ENCODE measurements at places on chromosomes 2 and 18.

DNA sequence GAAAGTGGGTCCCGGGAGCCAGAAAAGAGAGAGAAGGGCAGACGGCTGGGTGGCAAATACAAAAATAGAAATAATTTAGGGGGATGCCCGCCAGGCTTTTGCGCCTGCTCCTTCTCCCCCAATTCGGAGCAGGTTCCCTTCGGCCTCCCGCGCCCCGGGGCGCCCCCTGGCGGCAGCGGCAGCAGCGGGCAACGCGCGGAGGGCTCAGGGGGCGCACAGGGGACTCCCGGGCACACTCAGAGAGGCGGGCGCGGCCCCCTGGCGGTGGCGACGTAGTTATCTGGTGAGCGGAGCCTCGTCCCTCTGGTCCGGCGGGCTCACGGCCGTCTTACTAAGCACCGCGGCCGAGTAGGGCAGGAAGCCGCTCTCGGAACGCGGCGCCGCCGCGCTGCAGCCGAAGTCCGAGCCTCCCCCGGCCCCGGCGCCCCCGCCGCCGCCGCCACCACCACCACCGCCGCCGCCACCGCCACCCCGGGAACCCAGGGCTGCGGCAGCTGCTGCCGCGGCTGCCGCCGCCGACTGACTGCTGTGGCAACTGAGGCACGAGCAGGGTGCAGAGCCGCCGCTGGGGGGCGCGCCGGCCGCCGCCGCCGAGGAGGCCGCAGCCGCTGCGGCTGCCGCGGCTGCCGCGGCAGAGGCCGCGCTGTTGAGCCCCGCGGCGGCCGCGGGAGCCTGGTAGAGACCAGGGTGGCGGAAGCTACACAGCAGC lies 3.8 kb downstream of the EVX2 start:
- DNase-seq: peak; percentile 45

DNA sequence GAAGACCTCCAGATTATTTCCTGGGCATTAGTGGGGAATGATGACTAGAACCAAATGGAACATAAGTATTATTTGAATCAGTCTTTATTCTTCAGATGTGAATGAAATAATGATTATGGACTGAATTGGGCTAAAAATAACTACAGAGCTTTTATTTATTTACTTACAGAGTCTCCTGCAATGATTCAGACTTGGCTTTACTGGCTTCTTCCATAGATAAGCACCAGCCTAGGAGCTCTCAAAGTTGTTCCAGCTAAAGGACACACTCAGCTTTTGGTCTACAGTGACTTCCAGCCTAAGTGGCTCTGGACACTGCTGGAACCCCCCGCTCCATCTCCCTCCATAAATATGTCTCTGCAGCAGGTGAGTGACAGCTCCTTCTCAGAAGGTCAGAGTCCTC lies 24.3 kb upstream of the ARHGAP25 start:
- no peak for DNase-seq

DNA sequence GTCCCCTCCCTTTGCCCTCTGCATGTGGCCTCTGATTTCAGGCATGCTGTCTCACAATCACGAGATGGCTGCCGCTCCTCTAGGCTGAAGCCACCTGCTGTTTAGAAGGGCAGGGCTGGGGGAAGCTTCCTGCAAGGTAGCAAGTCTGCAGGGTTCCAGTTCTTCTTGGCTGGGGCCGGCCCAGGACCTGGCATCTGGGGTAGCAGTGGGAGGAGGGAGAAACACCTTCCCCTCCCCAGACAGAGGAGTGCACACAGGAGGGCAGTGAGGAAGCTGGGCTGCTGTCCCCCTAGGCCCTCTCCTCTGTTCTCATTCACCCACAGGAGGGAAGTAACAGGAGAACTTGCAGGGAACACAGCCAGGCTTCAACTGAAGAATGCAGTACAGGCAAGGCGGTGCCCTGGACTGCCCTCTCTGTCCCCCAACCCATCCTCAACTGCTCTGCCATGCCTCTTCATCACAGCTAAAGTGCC lies 345.9 kb upstream of the HS6ST1 start:
- DNase-seq: no peak

DNA sequence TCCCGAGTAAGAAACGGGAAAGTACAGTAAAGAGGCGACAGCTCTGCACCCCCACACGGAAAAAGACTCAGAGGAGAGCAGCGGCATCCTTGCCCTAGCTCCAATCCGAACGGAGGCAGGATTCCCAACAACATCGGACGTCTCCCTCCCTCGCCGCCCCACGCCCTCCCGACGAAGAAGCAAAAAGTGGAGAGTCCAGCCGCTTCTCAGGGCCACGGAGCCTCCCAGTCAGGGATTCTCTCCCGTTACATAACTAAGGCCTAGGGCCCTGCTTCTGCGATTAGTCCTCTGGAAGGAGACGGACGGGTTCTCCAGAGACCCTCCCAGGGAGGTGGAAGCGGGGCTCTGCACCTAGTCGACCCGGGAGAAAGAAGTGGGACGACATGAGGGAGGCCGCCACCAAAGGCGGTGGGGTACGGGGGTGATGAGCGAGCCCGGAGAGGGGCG lies 587 bp downstream of the SUMO1 start:
- DNase-seq: peak; percentile 49

GRCh38 chr2:144078802-144079724 lies 440.9 kb downstream of the ZEB2 start:
- no peak for DNase-seq

GRCh38 chr2:213490087-213490486 lies 205.8 kb downstream of the SPAG16 start:
- DNase-seq: no peak

DNA sequence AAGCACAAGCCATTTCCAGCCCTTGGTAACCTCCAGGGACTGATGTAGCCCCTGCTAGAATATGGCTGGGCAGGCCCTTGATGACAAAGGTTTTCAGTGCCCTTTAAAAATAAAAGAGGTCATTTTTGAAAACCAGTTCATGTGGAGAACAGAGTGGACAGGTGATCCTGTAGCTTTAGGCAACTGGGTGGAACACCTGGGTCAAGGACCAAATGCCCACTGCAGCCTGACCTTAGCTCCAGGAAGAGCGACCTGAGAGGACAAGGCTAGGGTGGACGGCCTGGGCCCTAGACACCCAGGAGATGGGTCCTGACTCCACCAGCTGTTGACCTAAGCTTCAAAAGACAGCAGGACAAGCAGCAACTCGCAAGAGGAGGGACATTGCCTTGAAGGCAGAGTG lies 116.6 kb downstream of the LIPG start:
- no peak for DNase-seq

DNA sequence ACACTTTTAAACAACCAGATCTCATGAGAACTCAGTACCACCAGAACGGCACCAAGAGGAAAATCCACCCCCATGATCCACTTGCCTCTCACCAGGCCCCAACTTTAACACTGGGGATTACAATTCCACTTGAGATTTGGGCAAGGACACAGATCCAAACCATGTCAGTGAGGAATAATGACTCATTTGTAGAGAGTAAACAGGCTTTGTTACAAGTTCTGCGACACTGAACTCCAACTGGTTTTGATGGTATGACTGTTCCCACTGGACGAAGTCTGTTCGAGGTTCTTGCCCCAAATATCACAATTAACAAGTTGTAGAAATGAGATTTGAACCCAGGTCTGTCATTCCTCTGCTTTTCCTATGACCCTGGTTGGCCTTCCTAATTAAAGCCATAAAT lies 718.1 kb upstream of the ID2 start:
- no peak for DNase-seq

DNA sequence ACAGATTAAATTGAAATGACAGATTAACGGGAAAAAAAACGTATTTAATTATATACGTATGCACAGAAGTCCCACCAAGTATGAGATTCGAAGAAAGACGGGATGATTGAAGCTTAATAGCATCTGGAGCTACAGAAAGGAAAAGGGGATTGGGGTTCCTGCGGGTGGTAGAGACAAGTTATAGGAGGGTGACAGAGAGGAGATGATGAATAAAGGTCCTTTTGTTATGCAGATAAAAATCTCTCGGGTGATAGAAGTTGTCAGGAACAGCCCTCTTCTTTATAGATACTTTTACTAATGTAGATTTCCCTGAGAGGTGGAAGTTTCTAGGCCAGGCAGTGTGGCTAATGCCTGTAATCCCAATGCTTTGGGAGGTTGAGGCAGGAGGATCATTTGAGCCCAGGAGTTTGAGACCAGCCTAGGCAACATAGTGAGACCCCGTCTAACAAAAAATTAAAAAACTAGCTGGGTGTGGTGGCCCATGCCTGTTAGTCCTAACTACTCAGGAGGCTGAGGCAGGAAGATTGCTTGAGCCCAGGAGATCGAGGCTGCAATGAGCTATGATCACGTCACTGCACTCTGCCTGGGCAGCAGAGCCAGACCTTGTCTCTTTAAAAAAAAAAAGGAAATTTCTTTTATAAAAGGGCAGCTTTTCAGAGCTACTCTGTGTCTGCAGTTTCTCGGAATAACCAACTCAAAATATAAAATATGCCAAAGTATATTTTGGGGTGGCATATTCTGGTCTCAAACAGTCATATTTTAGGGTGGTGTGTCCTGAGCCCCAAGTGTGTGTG lies 113.0 kb downstream of the STPG4 start:
- no peak for DNase-seq

- no peak for DNase-seq
Measured at GRCh38 chr2:144605231-144605840, 85.4 kb upstream of the ZEB2 start.

DNA sequence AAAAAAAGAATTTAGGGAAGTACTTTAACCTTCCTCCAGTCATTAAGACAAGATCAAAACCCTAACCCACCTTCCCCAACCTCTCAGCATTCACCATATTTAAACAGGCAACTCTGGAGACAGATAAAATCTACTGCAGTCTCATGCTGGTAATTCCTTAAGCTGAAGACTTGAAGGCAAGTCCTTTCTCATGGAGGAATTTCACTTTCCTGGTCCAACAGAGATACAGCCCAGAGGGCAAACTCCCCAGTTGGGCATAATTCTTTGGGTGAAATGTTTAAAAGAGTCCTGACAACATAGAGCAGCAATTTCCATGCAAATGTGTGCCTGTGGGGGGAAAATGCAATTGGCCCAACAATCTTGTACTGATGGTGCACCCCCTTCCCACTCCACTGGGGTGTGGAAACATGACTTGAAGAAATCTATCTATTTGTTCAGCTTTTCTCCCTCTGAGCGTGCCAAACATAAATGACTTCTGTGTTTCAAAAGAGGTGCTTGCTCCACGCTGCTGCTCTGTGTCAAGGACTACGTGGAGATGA lies 131.8 kb upstream of the HNRNPA3 start:
- no peak for DNase-seq

GRCh38 chr2:164954954-164955701 lies at the start of gene SLC38A11:
Gene SLC38A11 (minus strand): TSS chr2:164955525. CDS start chr2:164955247, 278 bp downstream.
- peak; percentile 9 for DNase-seq

- DNase-seq: no peak
Measured at GRCh38 chr2:24182507-24182906, 7.7 kb downstream of the FAM228A start.

GRCh38 chr2:200360364-200360763 lies 53.9 kb downstream of the SPATS2L start:
- no peak for DNase-seq

DNA sequence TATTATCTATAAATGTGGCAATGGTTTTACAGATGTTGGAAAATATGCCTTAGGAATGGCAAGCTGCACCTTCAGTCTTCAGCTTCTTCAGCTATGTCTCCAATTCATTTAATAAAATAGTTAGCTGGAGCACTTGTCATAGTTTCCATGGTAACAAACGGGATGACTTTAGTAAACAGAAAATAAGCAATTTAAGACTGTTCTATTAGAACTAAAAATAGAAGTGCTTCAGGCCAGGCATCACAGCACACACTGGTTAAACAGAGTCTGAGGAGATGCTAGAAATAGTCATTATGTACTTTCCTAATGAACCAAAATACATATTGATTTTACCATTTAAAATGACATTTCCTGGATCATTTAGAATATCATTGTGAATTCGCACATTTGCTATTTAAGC lies 195.0 kb downstream of the GCA start:
- DNase-seq: no peak

GRCh38 chr2:46704041-46704440 lies 211.6 kb downstream of the MCFD2 start:
- DNase-seq: no peak

GRCh38 chr2:151204756-151205155 lies 56.9 kb downstream of the RBM43 start:
- no peak for DNase-seq

DNA sequence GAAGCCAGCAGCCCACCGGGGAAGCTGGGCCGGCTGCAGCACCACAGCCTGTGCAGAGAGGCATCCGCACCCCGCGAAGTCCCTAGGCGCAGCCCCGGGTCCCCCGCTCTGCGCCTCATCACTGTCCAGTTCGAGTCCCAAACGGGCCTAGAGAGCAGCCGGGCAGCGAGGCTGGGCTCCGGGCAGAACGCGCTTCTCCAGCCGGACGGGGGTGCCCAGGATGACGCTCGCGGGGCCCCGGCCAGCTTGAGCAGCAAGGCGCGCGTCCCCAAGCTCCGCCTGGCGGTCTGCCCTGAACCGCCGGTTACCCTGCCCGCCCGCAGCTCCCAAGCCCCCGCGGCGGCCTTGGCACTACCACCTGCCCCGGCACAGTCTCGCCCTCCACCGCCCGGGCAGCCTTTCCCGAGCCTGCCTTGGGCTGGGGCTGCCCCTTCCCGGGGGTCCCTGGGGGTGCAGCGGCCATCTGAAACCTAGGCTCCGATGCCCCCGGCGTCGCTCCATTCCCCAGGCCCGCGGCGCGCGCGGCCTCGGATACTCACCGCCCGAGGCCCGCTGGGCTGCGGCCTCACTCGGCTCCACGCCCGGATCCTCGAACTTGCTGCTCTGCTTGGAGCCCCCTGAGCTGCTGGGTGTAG lies 591 bp downstream of the SLC16A14 start:
- DNase-seq: peak; percentile 28

DNA sequence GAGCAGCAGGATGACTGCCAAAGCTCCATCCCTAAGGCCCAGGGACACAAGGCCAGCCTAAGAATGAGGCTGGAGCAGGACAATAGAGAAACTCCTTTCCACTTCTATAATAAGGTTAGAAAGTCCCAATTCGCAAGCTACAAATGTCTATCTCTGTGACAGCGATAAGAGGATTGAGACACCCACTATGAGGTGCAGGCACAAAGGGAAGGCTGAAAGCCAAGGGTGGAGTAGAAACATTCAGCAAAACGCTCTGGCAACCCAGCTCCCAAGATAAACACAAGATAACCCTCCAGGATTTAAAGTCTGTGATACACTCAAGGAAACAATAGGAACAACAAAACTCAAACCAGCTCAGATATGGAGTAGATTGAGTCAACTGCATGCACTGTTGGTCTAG lies 418.0 kb upstream of the UBE2E3 start:
- no peak for DNase-seq
